Activated T-helper 2 cell treated with anti-CD3 and anti-CD28 coated beads, Interferon-gamma antibody, Interleukin-2, Interleukin-4, amounts not matched to agents 10 μg/mL and 5 μg/mL and 100 μg/mL, durations not matched to agents 14 hours and 24 hours and 36 hours (primary cell): ENCODE measurements at places on chromosomes 6 and 20. TPM values are rescaled to one million over a fixed set of nuclear protein-coding genes. Genes with fewer than 3 reads are reported as not detected.
A peak's percentile ranks its signal among the peaks of the same experiment; 100 is the strongest.

DNA sequence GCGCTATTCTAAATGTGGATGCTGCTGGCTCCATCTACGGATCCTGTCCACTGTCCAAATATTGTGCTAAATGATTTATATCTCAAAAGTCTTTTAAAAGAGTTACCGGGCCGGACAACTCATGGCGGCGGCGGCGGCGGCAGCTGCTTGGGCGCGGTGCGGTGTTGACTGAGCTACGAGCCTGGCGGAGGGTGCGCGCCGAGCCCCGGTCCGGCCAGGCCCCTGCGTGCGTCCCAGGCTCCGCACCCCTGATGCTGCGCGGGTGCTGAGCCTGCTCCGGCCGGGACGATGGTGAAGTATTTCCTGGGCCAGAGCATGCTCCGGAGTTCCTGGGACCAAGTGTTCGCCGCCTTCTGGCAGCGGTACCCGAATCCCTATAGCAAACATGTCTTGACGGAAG lies 303.4 kb downstream of the CENPW start:
- DNase-seq = no peak

IPCEF1 gene
- total RNA-seq = 0.34 and 0.69 TPM in 2 replicates

CLPSL2 gene
- total RNA-seq = not detected in 2 replicates

DNA sequence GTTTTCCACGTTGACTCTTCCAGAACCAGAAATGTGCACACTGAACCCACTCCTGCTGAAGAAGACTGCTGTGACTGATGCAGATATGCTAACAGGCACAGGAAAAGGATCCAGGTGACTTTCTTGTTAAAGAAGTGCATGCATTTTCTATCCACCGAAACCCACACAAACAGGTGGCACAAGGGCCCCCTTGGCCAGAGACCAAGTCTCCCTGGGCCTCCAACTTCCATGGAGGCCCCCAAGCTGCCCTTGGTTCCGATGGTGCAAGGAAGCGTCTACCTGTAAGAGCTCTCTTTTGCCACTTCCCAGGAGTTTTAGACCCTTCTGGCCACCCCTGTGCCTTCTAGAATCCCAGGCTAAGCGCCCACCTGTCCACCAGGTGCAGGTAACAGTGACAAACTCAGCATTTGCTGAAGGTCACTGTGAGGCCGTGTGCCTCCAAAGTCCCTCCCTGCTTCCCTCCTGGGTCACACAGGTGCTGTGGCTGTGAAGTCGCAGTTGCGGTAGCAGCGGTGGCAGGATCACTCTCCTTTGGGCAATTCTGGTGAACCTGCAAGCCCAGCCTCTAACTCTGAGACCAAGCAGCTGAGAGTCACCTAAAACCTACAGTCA lies 134.8 kb downstream of the PXDC1 start:
- no peak for DNase-seq

- no peak for DNase-seq
Observed at GRCh38 chr6:139981768-139982181, 607.3 kb upstream of the CITED2 start.

- no peak for DNase-seq
Observed at GRCh38 chr6:89927791-89928550, 33.7 kb downstream of the GJA10 start.

DNA sequence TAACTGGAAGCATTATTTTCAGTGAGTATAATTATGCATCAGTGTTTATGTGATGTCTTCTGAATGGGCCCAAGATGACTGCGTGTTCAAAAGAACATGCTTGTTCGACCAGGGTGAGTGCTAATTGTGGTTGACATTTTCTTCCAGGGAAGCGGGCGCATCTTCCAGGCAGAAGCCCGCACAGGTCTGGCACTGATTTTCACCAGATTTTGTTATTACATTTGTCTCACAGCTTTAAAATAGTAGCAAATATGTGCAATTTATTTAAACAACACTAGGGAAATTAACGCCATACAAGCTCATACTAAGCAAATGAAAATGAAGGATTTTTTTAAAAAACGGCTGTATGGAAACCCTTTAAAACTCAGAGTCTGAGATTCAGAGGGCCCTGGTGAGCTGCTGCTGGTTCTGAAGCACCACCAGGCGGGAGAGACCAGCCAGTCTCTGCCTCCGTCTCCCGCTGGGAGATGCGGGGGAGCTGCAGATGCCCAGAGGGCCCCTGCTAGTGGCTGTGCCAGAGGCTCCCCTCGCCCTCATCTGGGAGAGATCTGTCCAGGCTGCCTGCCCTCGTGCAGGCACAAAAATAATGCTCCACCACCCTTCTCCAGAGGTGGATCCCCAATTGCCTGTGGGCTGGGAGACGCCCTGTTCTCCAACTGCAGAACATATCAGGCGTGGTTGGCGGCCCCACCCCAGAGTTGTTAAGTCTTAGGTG lies 297.0 kb downstream of the TAF4 start:
- DNase-seq = no peak

MCCD1 gene
- total RNA-seq = not detected in 2 replicates

DNA sequence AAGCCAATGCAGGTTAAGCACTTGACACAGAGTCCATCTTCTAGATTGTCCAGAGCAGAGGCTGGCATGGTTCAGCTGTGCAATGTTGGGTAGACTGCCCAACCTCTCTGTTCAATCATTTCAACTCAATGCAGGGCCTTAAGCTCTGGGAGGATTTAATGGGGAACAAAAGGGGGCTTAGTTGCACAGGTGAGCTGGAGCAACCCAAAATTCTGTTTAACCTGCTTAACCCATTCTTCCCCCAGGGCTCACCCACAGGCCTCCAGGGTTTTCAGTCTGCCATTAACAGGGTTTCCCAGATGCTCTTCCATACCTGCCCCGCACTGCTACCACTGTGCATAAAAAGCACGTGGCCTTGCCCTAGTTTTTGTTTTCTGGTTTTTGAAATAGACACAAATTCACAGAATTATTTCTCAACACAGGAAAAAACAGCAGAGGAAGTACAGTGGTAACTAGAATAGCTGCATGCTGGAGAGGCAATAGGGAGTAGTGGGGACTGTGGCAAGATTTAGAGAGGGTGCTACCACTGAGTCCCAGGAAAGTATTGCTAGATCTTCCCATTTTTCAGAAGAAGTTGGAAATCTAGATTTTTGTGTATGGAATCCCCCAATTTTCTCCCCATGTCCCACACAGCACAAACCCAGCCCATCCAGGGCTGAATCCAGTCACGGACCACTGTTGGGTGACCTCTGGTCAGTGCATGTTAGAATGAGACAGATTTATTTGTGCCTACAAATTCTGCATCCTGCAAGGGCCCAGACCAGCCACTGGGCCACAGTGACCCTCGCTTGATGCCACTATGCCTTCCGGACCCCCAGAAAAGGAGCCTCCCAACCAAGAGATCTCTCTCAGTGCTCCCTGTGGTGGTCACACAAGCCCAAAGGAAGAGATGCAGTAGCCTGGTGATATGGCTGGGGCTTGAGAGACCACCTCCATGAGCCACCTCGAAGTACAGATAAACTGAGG lies 4.6 kb downstream of the PTGIS start:
- DNase-seq = no peak

- DNase-seq = no peak
Observed at GRCh38 chr6:110485491-110485890, 9.1 kb upstream of the SLC22A16 start.

DNA sequence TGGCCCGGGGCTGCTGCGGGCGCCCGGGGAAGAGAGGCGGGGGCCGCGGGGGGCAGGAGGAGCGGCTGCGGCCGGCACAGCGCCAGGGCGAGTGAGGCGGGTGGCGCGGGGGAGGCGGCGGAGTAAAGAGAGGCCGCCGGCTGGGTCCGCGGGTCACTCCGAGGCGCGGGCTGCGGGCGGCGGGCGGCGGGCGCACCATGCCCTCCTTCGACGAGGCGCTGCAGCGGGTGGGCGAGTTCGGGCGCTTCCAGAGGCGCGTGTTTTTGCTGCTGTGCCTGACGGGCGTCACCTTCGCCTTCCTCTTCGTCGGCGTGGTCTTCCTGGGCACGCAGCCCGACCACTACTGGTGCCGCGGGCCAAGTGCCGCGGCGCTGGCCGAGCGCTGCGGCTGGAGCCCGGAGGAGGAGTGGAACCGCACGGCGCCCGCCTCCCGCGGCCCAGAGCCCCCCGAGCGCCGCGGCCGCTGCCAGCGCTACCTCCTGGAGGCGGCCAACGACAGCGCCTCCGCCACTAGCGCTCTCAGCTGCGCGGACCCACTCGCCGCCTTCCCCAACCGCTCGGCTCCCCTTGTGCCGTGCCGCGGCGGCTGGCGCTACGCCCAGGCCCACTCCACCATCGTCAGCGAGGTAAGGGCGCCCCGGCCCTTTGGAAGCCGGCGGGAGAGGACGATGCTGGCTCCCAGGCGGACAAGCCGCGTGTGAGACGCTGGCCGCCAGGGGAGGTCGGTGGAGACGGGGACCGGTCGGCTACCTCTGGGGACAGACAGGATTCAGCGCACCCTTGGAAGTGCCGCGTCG lies at the start of gene SLC22A3:
Gene SLC22A3 (plus strand): TSS at position 156 of the 797 bp plus-strand sequence. CDS start 42 bp downstream, at position 198.
- no peak for DNase-seq

MSH5 gene
- 82.8 and 93.3 TPM in 2 replicates for total RNA-seq

NUP43 gene
- 70.8 and 80.6 TPM in 2 replicates for total RNA-seq

MUC21 gene
- not detected in 2 replicates for total RNA-seq

DNA sequence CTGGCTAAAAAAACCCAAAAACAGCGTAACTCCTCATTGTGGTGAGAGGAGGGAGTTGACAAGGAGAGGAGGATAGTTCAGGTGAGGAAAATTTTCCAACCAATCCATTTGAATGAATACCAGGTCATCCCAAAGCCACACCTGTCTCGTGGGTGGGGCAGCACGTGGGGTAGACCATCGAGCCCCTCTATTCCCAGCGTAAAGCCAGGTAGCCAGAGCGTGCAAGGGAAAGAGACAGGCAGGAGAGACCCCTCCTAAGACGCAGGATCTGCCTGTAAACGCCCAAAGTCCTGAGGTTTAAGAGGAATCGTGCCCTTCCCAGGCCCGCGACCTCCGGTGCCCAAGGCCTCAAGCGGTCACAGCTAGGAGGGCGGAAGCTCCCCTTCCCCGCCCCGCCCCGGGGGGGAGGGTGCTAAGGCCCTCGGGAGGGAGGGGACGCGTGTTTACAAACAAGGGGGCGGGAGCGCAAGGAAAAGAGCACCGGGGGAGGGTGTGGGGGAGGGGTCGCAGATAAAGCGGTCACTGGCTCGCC lies 712 bp downstream of the RXRB start:
- DNase-seq = peak; percentile 71

DNA sequence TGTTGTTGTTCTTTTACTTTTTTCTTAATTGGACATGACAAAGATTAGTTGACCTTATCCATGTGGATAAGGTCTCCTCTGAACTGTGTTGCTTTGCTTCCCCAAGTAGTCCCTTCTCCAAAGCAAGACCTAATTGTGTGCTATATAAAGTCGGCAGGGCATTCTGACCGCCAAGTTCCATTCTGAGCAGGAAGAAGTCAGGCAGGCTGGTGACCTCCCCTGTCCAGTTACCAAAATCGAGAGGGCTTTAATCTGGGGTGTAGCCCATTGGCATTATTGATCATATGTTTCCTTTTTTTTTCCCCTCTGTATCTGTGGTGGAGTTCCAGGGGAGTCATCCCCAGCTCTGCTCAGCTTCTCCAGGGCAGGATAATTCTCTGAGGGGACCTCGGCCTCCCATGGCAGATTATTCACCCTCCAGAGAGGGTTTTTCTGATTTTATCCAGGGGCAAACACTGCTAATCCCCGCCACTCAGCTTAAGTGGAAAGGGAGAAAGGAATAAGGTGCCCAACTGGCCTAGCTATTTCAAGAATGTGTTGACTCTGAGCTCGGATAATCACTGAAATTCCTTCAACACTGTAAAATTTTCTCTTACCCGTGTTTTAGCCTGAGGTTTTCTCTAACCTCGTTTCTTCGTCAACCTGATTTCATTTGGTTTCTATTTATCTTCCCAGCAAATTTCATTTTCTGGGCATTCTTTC lies 71.8 kb upstream of the L3MBTL3 start:
- DNase-seq = no peak

GRCh38 chr6:53043581-53043980 lies 21.6 kb upstream of the FBXO9 start:
- no peak for DNase-seq

DNA sequence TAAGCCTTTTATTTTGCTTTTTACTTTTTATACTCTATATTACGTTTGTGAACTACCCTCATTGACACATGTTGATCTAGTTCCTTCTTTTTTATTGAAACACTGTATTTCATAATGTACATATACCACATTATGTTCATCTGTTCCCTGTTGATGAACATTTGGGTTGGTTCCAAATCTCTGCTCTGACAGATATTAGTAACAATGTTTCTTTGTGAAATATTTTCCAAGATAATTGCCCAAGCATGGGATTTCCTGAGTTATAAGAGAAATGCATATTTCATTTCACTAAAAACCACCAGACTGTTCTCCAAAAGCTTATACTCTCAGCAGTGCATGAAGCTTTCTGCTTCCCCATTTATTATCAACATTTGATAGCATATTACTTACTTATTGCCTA lies 44.2 kb upstream of the TNFRSF21 start:
- DNase-seq = no peak
